HT-29 (cell line): ENCODE measurements at places on chromosomes 11 and 22. TPM values are rescaled to one million over a fixed set of nuclear protein-coding genes. Genes with fewer than 3 reads are reported as not detected.

The CD3E gene
- total RNA-seq = not detected in 2 replicates

The OR8D2 gene
- not detected in 2 replicates for total RNA-seq

The OR56A4 gene
- not detected in 2 replicates for total RNA-seq

The SCGB1A1 gene
- total RNA-seq = not detected in 2 replicates

The PRR5 gene
- 16.6 and 16.9 TPM in 2 replicates for total RNA-seq

The TSGA10IP gene
- total RNA-seq = not detected in 2 replicates

The APOA4 gene
- total RNA-seq = not detected in 2 replicates

The HBB gene
- not detected in 2 replicates for total RNA-seq

The RELA gene
- 87.3 and 112 TPM in 2 replicates for total RNA-seq

The SPON1 gene
- total RNA-seq = not detected in 2 replicates

The CATSPERZ gene
- total RNA-seq = 1.4 and 2.3 TPM in 2 replicates

The C11orf65 gene
- 0.64 TPM in 1 of 2 replicates, not detected in the other for total RNA-seq

The SCGB1D2 gene
- total RNA-seq = not detected in 2 replicates

DNA sequence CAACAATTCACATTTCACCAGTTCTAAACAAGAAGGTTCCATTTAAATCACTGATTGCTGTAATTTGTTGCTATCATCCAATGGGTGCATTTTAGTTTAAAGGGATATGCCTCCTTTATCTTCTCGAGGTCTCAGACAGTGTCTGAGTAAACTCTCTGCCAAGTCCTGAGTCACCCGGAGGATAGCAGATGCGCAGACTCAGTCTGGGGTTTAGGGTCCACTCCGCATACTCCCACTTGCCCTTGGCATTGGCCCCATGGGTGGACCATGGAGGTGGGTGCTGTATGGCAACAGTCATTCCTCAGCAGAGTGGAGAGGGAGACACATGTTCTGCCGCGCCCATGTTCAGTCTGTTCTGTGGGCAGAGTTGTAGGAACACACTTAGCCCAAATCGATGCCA, 65.4 kb upstream of the CRTAM start:
- no peak for DNase-seq

DNA sequence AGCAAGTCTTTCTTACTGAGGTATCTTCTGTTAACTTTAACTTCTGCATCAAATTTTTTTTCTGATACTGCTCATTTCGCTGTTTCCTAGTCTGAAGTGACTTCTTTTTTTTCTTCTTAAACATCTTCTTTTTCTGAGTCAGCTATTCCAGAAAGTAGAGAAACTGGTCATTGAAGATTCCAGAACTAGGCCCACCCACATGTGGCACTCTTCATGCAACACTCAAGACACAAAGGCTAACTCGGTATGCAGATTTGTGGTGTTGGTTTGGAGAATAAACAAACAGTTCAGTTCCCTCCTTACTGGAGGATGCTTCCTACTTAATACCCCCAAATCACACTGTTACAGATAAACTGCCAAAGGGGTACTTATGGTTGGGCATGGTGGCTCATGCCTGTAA, 25.2 kb upstream of the MTCH2 start:
- DNase-seq = no peak

DNA sequence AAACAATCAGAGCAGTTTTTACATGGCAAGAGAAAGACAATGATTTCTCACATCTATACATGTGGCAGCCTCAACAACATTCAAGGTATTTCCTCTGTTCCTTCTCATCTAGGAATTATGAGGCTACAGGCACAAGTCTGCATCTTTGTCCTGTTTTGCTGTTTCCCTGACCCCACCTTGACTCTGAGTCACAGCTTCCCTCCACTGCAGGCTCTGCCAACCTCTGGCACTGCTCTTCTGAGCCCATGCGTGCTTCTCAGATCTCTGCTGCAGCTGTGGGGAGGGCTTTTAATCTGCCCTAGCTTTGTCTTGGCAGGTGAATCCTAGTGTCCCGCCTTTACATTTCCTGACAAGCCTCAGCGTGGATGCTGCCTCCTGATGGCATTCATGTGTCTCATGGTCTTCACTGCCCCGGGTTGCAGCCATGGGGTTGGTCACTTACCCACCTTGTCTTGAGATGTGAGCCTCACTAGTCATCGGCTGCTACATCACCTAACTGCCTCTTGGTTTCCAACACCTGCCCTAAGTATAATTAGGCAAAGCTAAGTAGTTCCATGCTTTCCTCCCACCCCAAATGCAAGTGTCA, 578.5 kb downstream of the TBC1D22A start:
- DNase-seq = no peak

- no peak for DNase-seq
Measured at GRCh38 chr11:28627690-28628255, 519.6 kb downstream of the METTL15 start.

GRCh38 chr11:69667619-69668604, 7.2 kb downstream of the LTO1 start:
- no peak for DNase-seq

GRCh38 chr11:13317293-13318080, 39.9 kb downstream of the BMAL1 start:
- DNase-seq = no peak

DNA sequence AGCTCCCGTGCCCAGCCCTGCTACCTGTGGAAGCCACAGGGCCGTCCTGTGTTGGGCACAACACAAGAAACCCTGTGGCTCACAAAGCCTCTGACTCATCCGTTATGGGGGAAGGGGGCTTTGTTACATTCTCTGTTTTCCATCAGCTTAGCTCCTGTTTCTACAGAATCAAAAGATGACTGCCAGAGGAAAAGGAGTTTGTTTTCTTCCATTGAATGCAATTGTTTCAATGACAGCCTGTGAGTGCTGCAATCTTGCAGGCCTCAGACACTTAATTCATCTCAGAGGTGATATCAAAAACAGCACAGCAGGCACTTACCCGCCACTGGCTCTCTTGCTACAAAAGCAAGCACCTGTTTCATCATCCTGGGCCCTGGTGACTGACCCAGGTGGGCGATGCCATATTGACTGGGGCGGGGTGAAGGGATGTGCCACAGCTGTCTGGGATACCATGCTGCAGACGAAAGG, 194.3 kb downstream of the OPCML start:
- DNase-seq = no peak

DNA sequence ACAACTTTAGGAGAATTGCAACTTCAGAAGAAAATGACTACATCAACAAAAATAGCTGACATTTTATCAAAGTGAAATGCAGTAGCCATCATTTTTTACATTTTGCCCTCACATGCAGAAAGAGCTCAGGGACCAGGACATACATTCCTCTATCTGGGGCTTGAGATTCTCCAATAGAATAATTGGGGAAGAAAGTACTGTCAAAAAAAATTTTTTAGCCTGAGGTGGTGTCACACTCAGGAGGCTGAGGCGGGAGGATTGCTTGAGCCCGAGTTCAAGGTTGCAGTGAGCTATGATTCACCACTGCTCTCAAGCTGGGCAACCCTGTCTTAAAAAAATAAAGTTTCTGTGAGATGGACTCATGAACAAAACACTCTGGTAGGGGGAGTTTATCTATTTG, 32.2 kb upstream of the DEPDC7 start:
- no peak for DNase-seq

- DNase-seq = no peak
Measured at GRCh38 chr11:12239396-12239795, 129.0 kb downstream of the MICAL2 start.

- DNase-seq = no peak
Measured at GRCh38 chr22:42227435-42227834, 43.0 kb downstream of the TCF20 start.

GRCh38 chr11:119334174-119334930, at the start of gene RNF26:
Gene RNF26 (plus strand): TSS chr11:119334527. CDS start chr11:119335123, 596 bp downstream.
- peak; percentile 98 for DNase-seq

- no peak for DNase-seq
Measured at GRCh38 chr11:103871923-103872551, 164.4 kb upstream of the DDI1 start.

DNA sequence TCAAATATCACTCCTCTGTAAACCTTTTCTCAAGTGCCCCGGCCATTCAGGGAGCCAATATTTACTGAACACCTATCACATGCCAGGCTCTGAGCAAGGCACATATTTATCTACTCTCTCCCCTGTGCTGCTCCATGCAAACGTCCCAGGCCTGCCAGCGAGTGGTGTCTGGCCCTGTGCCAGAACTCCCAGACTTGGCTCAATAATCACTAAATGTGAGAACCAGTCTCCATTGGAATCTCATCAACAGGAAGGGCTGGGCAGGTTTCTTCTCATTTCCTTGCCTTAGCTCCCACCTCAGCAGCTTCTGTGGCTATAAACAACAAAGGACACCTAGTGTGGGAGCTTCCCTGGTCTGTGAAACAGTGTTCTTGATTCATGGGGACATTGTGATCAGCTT, 21.7 kb downstream of the RASSF10 start:
- DNase-seq = peak; percentile 67

DNA sequence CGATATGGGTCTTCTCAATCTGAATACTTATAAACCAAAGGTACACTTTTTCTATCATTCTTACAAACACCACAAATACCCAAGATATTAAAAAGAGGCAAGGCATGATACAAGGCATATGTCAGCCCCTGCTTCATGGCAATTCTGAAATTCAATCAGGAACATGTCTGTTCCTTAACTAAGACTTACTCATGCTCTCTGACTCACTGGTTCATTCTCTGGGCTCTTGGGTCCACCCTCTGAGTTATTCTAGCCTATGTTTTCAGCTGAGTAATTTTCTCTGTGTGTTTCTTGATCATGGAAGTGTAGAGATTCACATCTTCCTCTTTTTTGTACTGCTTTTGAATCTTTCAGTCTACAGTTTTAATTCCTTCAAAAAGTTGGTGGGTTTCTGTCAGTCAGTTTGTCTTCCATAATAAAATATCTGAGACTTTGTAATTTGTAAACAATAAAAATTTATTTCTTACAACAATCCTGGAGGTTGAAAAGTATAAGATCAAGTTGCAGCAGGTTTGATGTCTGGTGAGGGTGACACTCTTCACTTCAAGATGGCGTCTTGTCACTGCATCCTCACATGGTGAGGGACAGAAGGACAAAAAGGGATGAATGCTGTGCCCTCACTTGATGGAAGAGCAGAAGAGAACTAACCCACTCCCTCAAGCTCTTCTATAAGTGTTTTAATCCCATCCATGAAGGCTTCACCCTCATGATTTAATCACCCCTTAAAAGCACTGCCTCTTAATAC, 211.7 kb downstream of the FAM76B start:
- no peak for DNase-seq

GRCh38 chr11:40295466-40295865, 1164.0 kb downstream of the LRRC4C start:
- DNase-seq = no peak

GRCh38 chr11:61866231-61866957, 25.0 kb downstream of the FADS3 start:
- no peak for DNase-seq

DNA sequence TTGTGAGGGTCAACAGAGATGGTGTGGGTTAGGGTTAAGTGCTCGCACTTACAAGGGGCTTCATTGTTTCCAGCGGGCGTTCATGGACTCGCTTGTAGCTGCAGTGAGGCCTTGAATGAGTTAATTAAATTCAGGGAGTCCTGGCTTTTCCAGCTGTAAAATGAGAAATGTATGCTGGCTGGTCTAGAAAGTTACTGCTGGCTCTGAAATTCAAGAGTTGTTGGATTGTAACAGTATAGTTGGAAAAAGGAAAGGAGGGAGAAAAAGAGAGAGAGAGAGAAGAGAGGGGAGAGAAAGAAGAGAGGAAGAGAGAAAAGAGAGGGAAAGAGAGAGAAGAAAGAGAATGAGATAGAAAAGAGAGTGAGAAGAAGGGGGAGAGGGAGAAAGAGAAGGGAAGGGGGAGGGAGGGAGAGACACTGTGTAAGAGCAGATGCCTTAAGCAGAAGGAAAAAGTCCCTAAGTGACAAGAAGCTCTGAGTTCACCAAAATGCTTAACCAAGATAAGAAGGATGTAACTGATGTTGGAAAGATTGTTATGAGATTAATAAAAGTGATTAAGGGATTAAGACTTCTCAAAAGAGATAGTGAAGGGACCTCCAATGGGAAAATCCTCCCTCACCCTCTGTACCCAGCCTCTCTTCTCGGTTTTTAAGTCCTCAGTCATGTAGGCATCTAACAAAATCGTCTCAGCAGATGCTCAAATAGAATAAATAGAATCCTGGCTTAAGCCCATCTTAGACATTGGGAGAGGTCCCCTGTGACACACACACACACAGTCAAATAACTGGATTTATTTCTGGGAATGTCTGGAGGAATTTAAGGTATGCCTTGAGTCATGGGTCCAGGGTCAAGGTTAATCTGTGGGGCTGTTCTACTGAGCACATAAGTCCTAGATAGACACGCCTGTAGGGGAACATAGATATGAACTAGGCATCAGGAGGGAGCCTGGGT, 477.9 kb downstream of the MIAT start:
- no peak for DNase-seq

- peak; percentile 75 for DNase-seq
Measured at GRCh38 chr11:113505541-113506375, 30.6 kb upstream of the DRD2 start.

GRCh38 chr22:26566994-26567393, 22.9 kb downstream of the TPST2 start:
- no peak for DNase-seq

GRCh38 chr11:57444362-57445121, 15.8 kb upstream of the RTN4RL2 start:
- DNase-seq = peak; percentile 33

GRCh38 chr11:120909676-120910416, 114.1 kb upstream of the TBCEL start:
- no peak for DNase-seq

DNA sequence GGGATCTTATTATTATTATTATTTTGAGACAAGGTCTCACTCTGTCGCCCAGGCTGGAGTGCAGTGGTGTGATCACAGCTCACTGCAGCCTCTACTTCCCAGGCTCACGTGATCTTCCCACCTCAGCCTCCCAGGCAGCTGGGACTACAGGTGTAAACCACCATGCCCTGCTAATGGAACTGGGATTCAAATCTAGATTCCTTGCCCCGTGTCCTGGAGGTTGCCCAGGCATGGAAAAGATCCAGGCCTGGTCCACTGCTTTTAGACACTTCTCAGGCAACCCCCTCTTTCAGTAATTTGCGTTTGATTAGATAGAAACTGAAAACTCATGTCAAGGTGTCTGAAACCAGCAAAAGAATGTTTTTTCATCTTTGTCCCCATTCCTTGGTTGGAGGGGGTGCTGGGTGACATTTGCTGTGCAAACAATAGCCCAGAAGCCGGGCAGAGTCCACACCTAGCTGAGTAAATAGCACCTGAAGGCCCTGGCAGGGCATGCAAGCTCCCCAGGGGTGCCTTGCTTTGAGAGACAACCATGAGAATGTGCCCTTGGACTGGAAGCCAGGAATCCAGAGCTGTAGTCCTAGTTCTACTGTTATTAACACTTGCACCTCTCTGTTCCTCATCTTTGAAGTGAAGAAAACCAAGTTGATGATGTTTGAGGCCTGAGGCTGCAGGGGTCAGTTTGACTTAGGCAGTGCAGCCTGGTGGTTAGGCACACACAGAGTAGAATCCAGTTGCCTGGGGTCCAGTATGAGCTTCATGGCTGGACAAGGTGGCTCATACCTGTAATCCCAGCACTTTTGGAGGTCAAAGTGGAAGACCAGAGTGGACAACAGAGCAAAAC, 19.1 kb upstream of the XBP1 start:
- peak; percentile 70 for DNase-seq
